ENCODE measurements at places on chromosomes 12 and 14.

DNA sequence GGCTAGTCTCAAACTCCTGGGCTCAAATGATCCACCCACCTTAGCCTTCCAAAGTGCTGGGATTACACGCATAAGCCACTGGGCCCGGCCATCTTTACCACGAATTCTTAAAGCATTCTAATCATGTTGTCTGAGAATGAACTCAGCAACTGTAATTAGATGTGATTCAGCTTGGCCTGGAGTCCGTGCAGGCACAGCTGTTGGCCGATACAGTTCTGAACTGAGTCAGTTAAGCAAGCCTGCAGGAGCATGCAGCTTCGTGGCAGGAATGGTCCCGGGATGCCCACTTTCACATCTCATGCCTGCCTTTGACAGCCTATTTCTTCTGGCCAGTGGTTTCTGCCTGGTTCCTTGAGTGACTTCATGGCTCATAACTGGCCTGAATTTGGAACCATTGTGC is 194.1 kb downstream of the ANO6 start:
- no peak for DNase-seq

GRCh38 chr12:108879615-108880254 is at the start of gene DAO:
TSS of gene DAO (plus strand) at chr12:108880092. CDS start at chr12:108885007, 4,915 bp downstream.
- DNase-seq, result no peak

GRCh38 chr14:70972107-70972976 is 65.1 kb downstream of the PCNX1 start:
- peak; percentile 87 for DNase-seq

- no peak for DNase-seq
Observed at GRCh38 chr14:72646861-72647528, 246.9 kb downstream of the DPF3 start.

DNA sequence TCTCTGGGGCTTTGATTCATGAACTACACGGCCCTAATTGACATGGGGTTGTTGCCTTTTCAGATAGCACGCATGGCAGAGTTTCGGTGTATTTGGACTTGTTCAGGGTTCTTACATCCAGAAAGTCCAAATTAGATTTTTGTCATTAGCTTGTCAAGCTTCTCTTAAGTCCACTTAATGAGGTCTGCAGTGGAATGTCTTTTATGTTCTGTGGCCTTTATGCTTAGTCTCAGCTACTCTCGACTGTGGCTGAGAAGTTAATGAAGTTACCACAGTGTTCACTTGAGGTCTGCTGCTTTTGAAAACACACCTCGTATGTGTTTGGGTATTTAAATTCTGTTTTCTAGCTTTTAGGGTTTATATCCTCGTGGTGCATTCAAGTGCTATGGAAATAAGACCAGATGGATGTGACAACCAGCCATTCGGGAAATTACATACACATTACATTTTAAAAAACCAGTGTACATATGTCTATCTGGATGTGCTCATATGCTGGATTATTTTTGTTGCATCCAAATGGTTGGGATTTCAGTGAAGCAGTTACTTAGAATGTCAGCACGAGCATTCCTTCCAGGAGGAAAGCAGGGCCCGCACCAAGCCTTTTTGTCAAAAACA is 80.2 kb downstream of the RMST start:
- DNase-seq, result no peak

DNA sequence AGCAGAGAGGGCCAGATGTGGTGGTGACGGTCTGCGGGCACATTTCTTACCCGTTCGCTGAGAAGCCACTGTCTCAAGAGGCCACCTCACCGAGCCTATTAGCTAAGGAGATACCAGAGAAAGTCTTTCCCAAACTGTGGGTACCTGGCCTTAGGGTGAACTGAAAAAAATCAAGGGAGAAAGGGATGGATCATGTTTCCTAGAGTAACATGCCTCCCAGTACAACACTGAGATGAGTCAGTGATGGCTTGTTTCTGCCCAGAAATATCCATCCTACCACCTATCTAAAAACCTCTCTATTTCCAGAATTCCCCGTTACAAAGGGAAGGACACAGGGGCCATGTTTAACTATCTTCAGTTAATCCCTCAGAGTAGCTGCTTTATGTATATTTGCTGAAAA is 83.7 kb downstream of the LMNTD1 start:
- no peak for DNase-seq

- no peak for DNase-seq
Observed at GRCh38 chr14:29458547-29458946, 469.1 kb downstream of the PRKD1 start.

DNA sequence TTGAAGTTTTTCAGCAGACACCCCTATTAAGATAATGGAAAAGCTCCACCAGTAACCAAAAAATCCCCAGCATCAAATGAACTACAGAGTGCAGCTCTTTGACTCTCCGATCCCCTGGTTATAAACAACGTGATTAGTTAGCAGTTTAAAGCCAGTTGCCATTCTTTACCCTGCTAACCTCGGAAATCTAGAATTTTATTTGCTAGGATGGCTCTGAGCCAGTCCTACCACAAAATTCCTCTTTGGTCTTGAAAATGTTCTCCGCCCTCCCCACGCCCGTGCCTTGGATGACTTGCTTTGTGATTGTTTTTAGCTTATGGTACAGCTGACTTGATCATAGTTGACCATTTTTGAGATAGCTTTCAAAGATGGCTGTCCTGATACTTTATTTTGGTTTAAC is 1.2 kb downstream of the KLHDC2 start:
- DNase-seq, result no peak

DNA sequence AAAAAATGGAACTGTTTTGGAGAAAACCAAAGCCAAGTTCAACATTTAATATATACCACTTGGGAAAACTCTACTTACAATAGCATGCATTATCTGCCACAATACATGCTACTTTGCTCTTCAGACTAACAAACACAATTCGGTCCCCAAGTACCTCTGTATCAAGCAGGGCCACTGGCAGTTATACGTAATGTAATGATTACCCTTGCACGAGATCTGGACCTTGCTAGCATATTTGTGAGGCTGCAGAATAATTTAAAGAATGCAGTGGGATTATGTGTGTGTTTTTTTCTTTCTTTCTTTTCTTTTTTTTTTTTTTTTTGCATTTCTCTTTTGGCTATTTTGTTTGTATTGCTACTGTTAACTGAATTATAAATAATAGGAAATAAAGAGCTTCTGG is 22.8 kb upstream of the PYGL start:
- no peak for DNase-seq

- DNase-seq, result no peak
Observed at GRCh38 chr12:28578833-28579252, 388.6 kb downstream of the CCDC91 start.

GRCh38 chr14:92551044-92551841 is 37.7 kb downstream of the RIN3 start:
- no peak for DNase-seq

DNA sequence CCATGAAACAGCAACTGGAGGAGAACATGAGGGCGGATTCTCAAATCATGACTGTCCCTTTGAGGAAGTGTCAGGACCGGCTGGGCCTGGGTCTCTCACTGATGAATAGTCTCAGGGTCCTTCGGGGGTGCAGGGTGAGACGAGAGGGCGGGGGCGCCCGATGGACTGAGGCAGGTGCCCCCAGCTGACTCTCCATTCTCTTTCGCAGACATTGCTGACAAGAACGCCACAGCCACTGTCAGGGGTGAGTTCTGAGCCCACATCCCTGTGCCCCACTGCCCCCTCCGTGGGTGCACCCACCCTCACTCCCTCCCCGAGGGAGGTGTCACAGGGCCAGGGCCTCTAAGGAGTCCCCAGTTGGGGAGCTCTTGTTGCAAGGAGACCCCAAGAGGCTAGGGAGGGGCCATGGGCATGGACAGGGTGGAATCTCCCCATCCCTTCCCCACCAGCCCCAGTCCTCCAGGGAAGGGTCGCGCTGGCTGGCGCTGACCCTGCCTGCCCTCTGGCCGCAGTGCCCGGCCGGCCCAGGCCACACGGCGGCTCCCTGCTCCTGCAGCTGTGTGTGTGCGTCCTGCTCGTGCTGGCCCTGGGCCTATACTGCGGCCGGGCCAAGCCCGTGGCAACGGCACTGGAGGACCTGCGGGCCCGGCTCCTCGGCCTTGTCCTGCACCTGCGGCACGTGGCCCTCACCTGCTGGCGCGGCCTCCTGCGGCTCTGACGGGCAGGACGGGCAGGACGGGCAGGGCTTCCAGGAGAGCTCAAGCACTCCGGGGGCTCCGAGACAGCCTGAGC is 8.7 kb downstream of the C14orf180 start:
- no peak for DNase-seq

DNA sequence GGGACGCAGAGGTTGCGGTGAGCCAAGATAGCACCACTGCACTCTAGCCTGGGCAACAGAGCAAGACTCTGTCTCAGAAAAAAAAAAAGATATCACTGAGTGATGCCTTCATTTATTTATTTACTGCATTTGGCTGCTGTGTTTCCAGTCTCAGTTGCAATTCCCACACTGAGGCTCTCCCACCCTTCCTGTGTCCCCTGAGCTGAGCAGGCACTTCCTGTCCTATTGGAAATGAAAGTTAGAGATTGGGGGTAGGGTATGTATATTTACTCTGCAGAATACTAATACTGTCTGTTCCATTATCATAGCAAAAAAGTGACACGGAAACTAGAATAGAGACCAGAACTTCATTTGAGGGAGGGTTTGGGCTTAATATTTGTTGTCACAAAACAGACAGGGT is 1.6 kb upstream of the RBMS2 start:
- DNase-seq, result no peak

- peak; percentile 46 for DNase-seq
Observed at GRCh38 chr12:98399532-98399931, 115.9 kb upstream of the TMPO start.

DNA sequence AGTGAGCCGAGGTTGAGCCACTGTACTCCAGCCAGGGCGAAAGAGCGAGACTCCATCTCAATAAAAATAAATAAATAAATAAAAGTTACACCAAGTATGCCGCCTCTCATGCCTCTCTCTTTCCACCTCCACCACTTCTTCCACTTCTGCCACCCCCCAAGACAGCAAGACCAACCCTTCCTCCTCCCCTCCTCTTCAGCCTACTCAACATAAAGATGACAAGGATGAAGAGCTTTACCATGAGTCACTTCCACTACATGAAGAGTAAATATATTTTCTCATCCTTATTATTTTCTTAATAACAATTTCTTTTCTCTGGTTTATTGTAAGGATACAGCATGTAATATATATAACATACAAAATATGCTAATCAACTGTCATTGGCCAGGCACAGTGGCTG is 3.6 kb upstream of the TMED2 start:
- no peak for DNase-seq

DNA sequence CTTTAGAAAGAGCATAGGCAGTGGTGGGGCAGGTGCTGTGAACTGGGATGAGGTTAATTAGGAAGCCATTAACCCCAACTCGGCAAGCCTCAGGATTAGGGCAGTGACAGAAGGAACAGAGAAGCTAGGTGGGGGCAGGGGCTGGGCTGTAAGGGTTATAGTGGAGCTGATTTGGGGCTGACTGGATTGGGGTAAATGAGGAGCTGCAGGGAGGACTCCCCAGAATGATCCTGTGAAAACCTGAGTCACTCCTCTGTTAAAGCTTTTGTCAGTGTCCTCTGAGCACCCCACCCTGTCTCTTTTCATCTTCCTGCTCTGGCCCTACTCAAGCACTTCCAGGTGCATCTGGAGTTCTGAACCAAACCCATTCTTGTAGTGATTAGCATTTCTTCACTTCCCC is 4.4 kb downstream of the KLC1 start:
- no peak for DNase-seq

DNA sequence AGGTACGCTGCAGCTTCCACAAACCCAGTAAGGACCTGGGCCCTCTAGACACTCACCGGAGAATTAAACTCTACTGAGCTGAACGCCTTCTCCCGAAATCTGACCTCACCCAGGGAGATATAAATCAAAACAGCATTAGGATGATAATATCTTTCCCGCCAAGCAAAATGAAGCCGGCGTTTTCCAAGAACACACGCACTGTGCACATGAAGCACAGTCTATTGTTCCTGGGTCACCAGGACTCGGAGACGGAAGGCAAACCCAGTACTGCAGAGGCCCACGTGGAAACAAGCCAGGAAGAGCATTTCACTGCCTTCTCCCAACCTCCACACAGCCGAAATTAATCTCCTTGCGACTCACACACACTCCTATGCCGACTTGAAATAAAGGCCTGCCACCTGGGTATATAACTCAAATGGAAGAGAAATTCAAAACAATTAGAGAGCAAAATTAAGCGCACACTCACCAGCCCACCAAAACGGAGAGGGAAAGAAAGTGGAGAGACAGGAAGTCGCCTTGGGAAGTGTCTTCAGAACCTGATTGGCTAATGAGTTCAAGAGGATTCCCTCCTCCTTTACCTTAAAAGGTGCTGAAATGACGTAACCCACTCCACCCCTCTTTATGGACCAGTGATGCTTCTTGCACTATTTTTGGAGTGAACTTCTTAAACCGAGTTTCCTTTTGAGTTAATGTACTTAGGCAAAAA is at the start of gene CCNB1IP1:
TSS of gene CCNB1IP1 (minus strand) at position 492 of the 706 bp plus-strand sequence. CDS start 16,756 bp downstream, outside the sequence.
- no peak for DNase-seq

- DNase-seq, result no peak
Observed at GRCh38 chr14:22836301-22837113, at the start of gene MMP14. TSS of gene MMP14 (plus strand) at chr14:22836585. CDS start at chr14:22836818, 233 bp downstream.

GRCh38 chr14:21093769-21094681 is 4.4 kb downstream of the ZNF219 start:
- DNase-seq, result no peak

DNA sequence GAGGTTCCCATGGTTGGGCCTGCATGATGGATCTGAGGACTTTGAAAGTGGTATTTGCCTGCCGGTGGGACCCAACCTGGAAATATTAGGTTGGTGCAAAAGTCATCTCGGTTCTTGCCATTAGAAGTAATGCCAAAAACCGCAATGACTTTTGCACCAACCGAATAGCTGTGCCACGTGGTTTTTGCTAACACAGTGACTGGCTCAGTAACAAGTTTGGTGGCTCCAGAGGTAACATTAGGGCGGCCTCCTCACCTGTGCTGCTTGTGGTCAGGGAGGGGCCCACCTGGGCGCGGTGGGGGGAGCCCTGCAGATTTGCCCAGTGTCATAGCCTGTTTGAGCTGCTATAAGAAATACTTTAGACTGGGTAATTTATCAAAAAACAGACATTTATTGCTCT is 1.8 kb downstream of the BDKRB2 start:
- no peak for DNase-seq

DNA sequence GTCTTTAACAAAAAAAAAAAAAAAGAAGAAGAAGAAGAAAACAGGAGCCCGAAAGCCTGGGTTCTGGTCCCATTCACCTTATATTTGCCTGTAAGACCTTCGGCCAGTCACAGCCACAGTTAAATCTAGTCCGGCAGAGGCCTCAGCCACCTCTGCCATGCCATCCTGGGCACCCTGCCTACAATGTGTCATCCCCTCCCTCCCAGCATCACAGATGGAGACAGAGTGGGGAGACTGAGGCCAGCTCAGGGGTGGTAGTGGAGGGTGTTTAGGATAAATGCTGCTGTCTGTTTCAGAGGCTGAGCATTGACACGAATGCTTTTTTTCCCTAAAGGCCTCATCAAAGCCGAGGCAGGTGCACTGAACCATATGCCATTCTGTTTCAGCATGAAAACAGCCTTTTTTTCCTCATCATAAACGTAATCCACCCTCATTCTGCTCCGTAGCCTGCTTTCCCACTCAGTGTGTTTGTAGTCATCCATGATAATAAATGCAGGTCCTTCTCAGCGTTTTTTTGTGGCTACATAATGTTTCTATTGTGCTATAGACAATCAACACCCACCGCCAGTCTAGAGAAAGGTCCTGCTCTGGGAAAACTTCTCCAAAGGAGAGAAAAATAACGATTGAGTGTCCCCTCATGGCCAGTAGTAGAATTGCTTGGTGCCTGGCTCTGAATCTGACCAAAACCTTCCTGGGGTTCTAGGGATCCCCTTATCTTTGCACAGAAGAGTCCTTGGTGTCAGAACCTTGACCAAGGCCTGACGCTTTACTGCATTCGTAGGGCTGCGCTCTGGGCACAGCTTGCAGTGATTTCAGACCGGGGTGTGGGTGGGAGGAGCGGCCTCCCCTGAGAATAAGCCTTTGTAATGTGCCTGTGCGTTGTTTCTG is 41.1 kb upstream of the TSPAN9 start:
- DNase-seq, result no peak

- no peak for DNase-seq
Observed at GRCh38 chr14:83863042-83863774, 1666.7 kb upstream of the FLRT2 start.

Data from stimulated activated CD8-positive, alpha-beta memory T cell treated with anti-CD3 and anti-CD28 coated beads, Interleukin-4, amount 100 ng/mL, for 4 hours (primary cell).